ENCODE measurements at places on chromosomes 4 and X. TPM values are rescaled to one million over a fixed set of nuclear protein-coding genes. Genes with fewer than 3 reads are reported as not detected.

- no peak for DNase-seq
Measured at GRCh38 chr4:120720354-120720934, 202.1 kb downstream of the PRDM5 start.

DNA sequence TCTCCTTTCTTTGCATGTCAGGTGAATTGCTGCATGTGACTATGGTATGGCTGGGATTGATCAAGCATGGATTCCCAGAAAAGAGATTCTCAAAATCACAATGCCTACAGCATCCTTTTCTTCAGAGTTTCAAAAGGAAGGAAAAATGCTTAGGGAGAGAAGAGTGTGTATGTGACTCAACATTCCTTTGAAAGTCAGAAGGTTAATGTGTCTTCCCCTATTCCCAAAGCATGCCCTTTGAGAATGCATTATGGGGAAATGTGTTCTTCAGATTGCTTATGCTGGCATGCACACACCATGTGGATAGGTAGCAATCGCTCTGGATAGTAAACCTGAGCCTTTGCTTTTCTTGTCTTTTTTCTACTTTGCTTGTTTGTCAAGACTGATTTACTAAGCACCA is 78.5 kb downstream of the ELOVL6 start:
- no peak for DNase-seq

The JAKMIP1 gene
- total RNA-seq: not detected

DNA sequence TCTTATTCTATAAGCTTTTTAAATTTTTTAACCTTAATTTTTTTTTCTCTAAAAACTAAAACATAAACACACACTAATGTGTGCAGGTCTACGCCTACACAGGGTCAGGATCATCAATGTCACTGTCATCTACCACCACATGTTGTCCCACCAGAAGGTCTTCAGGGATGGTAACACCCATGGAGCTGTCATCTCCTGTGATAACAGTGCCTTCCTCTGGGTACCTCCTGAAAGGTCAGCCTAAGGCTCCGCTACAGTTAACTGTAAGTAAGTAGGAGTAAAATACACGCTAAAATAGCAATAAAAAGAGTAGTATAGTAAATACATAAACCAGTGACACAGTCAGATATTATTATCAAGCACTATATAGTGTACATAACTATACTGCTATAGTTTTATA is 45.9 kb upstream of the GPRIN3 start:
- no peak for DNase-seq

DNA sequence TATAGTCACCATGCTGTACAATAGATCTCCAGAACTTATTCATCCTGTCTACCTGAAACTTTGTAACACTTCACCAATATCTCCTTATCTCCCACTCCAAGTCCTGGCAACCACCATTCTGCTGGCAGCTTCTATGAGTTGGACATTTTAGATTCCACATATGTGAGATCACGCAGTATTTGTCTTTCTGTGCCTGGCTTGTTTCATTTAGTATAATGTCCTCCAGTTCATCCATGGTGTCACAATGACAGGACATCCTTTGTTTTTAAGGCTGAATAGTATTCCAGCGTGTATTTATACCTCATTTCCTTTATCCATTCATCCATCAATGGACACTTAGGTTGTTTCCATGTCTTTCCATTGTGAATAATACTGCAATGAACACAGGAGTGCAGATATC is 198.7 kb downstream of the QDPR start:
- no peak for DNase-seq

- no peak for DNase-seq
Measured at GRCh38 chr4:13537832-13538177, 6.5 kb downstream of the NKX3-2 start.

DNA sequence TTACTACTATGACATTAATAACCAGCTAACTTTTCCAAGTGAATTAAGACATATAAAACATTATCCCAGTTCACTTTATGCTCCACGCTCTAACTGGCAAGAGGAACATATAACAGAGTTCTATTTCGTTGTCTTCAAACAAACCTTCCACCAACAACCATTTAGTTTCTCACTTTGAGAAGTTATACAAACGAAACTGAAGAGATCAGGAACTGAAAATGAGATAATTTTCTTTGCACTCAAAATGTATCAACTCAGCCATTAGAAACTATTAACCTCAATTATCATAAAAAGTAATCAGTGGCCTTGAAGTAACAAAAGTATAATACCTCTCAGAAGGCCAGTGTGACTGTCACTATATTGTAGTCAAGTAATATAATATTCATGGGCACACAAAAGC is 70.1 kb downstream of the CHM start:
- DNase-seq: no peak

GRCh38 chr4:55398461-55398860 is 2.7 kb downstream of the TMEM165 start:
- no peak for DNase-seq

Measured in right cardiac atrium (tissue), 5 donors.